Stimulated activated CD4-positive, alpha-beta T cell treated with anti-CD3 and anti-CD28 coated beads, Interleukin-2, amount 100 ng/mL, for 4 hours (primary cell): ENCODE measurements at places on chromosomes 5 and 9.

GRCh38 chr5:3993856-3994473, 398.3 kb downstream of the IRX1 start:
- no peak for DNase-seq

GRCh38 chr5:37015795-37016666, 139.5 kb downstream of the NIPBL start:
- DNase-seq, result no peak

DNA sequence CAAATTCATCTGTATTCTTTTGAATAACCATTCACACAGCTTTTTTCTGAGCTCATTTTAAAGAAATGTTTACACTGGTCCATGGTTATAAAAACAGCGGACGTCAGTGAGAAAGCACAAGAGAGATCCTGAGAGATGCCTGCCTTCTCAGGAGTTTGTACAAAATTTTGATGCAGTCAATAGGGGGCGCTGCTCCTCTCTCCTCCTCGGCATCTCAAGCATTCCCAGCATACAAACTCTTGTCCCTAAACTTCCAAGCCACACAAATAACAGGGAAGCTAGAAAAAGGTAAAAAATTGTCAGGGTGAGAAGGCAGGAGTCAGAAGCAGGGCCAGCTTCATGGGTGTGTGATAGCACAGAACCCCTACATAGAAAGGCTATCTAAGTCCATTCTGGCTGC, 11.2 kb upstream of the CCDC152 start:
- no peak for DNase-seq

DNA sequence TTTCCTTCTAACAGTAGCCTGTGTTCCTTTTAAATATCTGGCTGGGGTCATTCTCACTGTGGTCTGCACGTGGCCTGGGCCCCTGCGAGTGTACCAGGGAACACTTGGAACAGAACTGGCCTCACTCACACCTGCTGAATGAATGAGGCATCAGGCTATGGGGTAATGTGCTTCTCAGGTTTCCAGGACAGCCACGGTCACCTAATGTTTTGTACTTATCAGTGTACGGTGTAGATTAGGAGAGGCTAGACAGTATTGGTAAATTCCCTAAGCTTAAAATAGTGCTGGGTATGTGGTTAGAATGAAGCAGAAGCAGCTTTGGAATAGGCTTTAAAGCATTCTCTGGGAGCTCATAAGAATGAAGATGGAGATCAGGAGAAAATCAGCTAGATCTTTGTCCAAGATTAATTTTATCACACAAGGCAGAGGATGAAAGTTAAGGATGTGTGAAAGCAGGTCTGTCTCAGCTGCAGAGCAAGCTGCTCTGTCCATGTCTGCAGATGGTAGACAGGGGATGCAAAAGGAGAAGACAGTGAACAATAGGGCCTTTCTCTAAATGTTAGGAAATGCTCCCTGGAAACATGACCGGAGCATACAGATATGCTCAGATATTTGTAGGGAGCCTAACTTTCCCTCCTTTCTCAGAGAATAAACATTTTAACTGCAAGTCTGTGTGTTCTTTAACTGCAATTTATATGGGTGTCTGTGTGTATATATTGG, 267.5 kb downstream of the NR3C1 start:
- no peak for DNase-seq

- no peak for DNase-seq
Observed at GRCh38 chr9:135099574-135099973, 12.1 kb downstream of the OLFM1 start.

DNA sequence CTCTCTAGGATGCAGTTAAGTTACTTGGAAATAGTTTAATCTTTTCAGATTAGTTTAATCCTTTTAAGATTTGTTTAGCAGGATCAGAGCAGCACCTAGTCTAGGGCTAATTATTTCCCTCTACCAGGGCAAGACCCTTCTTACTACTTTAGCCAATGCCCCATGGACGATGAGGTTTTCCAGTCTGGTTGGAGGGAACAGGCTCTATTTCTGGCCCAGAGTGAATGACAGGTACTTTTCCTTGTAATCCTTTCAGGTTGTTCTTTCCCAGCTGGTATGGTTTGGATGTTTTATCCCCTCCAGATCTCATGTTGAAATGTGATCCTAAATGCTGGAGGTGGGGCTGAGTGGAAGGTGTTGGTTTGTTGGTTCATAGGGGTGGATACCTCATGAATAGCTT, 27.2 kb downstream of the PTTG1 start:
- no peak for DNase-seq

- no peak for DNase-seq
Observed at GRCh38 chr5:11770310-11770709, 133.9 kb downstream of the CTNND2 start.
